CD14-positive monocyte (primary cell): ENCODE measurements at places on chromosomes 5 and 9. TPM values are rescaled to one million over a fixed set of nuclear protein-coding genes. Genes with fewer than 3 reads are reported as not detected.

OBP2B gene
- polyA plus RNA-seq = not detected

ARL14EPL gene
- polyA plus RNA-seq = 0.11 TPM in 1 of 2 replicates, not detected in the other

CCNJL gene
- polyA plus RNA-seq = 0.03 and 0.04 TPM in 2 replicates

TRIM52 gene
- 8.5 TPM for polyA plus RNA-seq

CCIN gene
- 2.0 and 2.3 TPM in 2 replicates for polyA plus RNA-seq

PCDHB11 gene
- not detected for polyA plus RNA-seq

DNA sequence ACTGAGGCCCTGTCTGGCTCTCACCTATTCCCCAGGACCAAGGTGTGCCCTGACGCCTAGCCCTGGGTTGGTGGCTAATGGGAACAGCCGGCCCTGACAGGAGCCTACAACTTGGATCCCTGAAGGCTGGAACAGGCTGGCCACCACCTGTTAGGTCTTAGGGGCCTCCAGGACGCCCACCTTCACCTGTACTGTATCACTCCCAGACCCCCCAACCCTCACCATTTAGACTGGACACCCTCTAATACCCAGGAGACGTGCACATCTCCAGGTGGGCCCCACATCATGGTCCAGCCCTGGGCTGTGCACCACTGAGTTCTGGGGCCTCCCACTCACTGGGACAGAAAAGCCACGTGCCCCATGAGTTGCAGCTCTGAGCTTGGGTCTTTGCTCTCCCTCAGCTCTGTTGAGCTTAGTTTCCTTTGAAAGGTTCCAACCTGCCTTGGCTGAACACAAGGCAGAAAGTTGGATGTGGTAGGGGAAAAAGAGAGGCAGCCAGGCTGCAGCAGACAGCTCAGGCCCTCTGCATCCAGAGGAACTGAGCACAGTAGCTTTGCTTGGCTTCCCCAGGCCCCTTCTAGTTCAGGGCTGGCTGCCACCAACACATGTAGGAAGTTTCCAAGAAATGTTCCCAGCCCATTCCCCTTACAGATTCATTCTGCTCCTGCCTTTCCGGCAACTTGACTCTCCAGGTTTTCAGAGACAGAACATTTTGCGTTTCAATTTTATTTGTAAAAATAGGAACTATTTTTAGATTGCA lies 116.8 kb upstream of the TBC1D2 start:
- no peak for DNase-seq

GRCh38 chr9:72441848-72442607 lies 77.0 kb upstream of the ZFAND5 start:
- peak; percentile 69 for DNase-seq

GRCh38 chr5:11289208-11289607 lies 528.2 kb upstream of the DAP start:
- DNase-seq = no peak

ABL1 gene
- 8.0 TPM for polyA plus RNA-seq

PTPRD gene
- polyA plus RNA-seq = not detected

EIF4E1B gene
- polyA plus RNA-seq = not detected

DNA sequence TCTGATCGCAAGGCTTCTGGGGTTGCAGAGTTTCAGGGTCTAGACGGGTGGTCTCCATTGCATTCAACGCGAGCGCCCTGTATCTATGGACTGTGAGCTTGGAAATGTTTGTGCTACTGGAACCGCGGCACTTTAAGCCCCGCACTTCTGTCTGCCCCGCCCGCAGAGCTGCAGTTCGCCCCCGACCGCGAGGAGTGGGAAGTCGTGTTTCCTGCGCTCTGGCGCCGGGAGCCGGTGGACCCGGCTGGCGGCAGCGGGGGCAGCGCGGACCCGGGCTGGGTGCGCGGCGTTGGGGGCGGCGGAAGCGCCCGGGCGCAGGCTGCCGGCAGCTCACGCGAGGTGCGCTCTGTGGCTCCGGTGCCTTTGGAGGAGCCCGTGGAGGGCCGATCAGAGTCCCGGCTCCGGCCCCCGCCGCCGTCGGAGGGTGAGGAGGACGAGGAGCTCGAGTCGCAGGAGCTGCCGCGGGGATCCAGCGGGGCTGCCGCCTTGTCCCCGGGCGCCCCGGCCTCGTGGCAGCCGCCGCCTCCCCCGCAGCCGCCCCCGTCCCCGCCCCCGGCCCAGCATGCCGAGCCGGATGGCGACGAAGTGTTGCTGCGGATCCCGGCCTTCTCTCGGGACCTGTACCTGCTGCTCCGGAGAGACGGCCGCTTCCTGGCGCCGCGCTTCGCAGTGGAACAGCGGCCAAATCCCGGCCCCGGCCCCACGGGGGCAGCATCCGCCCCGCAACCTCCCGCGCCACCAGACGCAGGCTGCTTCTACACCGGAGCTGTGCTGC lies 1.0 kb downstream of the ADAMTS19 start:
- DNase-seq = no peak

DNA sequence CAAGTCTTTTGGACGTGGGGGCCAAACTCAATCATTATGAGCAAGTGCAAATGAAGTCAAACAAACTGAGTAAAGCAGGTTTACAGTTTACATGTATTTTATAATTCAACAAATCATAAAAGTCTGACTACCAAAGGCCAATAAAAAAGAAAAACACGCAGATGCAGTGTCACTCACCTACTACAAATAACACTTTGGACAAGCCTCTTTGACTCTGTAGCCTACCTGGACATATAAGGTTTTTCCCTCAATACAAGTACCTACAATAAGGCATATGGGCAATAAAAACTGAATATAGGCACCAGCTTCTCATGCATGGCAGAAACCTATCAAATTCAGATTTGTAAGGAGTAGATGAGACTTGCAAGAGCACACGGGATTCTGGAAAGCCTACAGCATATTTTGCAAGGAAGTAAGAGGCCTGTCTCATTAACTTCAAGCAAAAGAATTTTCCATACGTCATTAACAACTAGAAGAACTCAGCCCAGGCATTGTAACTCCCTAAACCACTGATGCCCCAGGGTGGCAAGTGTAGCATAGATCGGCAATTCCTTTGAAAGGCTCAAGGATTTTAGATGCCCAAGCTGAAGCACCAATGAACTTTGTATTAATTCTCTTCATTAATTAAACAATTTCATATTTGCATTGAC lies 21.7 kb downstream of the ARL15 start:
- no peak for DNase-seq

DNA sequence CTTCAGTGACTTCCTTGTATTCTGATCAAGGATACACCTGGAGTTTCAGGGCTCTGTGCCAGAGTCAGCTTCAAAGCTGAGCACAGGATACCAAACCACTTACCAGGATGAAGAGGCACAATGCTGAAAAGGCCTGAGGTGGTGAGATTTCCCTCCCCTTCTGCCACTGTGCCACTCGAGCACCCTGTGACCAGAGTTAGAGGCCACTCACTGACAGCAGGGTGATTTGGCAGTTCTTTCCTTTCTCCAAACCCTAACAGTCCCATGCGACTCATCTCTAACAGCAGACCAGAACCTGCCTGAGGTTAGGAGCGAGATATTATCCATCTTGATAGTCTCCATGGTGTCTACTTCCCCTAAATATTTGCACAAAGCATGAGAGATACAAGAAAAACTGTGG lies 1.8 kb downstream of the PLGRKT start:
- no peak for DNase-seq

DNA sequence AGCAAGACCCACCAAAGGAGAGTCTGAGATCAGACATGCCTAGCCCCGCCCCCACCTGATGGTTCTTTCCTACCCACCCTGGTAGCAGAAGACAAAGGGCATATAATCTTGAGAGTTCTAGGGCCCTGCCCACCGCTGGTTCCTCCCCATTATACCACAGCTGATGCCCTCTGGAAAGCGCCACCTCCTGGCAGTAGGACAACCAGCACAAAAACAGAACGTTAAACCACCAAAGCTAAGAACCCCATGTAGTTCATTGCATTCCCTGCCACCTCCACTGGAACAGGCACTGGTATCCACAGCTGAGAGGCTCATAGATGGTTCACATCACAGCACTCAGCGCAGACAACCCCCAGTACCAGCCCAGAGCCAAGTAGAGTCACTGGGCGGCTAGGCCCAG lies 81.2 kb upstream of the TRPC7 start:
- DNase-seq = no peak

DNA sequence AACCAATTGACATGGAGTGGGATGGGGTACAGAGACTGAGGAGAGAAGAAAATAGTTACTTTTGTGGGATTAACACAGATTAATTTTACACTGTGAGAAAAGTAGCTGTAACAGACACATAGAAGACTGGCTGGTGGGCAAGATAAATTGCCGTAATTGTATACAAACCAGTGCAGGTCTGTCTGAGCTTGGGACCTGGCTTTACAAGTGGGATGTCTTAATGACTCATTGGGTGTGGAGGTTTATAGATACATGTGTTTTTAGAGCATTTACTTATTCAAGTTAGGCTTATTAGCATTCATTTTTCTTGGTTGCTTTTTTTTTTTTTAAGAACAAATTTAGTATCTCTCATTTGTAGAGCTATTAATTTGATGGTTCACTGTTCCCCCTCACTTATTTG lies 37.5 kb downstream of the SLC44A1 start:
- DNase-seq = no peak

FBP1 gene
- polyA plus RNA-seq = 84.4 TPM

COL23A1 gene
- polyA plus RNA-seq = 0.11 TPM

DNA sequence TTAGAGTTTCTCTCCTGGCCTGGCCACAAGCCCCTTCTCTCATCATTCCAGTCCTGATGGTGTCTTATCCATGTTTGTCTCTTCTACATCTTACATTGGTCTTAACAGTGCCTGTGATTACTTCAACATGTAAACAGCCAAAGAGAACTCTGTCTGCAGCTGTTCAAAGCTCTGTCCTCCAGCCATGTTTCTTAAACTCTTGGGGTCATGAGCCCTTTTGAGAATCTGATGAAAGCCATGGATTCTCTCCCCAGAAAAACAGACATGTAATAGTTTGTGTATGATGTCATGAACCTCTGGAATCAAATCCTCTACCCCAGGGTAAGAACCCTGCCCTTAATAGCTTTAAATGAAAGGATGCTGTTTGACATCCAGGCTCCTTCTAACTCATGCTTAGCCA lies 30.1 kb downstream of the MAMDC2 start:
- DNase-seq = no peak

ORM1 gene
- polyA plus RNA-seq = 4.2 and 4.9 TPM in 2 replicates

AFAP1L1 gene
- polyA plus RNA-seq = not detected

STKLD1 gene
- polyA plus RNA-seq = not detected

DNA sequence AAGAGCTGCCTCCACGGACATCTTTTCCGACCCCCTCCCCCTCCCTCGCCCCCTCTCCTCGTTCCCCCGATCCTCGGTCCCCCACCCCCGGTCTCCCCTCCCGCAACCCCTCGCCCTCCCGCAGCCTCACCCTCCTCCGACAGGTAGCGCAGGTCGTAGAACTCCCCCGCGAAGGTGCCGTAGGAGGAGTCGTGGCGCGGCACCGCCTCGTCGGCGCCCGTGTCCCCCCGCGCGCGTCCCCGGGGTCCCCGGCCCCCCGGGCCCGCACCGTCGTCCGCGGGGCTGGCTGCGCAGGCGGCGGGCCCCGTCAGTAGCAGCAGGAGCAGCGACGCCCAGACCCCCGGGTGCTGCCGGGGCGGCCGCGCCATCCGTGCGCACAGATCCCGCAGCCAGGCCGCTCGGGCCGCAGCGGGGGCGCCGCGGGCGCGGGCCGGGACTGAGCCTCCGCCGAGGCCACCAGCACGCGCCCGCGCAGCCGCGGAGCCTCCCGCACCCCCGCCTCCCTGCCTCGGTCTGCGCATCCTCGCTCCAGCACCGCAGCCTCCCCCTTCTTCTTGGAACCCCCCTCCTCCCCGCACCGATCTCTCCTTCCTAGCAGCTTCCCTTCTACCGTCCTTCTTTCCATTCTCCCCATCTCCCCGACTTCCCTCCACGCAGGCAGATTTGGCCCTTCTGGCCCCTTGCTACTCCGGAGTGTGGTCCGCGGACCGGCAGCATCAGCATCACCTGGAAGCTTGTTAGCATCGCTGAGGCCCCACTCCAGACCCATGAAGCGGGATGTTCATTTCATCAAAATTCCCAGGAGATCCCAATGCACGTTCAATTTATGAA lies at the start of gene FRRS1L:
Gene FRRS1L (minus strand): TSS at position 479 of the 831 bp plus-strand sequence. CDS start 111 bp downstream, at position 368.
- no peak for DNase-seq

DNA sequence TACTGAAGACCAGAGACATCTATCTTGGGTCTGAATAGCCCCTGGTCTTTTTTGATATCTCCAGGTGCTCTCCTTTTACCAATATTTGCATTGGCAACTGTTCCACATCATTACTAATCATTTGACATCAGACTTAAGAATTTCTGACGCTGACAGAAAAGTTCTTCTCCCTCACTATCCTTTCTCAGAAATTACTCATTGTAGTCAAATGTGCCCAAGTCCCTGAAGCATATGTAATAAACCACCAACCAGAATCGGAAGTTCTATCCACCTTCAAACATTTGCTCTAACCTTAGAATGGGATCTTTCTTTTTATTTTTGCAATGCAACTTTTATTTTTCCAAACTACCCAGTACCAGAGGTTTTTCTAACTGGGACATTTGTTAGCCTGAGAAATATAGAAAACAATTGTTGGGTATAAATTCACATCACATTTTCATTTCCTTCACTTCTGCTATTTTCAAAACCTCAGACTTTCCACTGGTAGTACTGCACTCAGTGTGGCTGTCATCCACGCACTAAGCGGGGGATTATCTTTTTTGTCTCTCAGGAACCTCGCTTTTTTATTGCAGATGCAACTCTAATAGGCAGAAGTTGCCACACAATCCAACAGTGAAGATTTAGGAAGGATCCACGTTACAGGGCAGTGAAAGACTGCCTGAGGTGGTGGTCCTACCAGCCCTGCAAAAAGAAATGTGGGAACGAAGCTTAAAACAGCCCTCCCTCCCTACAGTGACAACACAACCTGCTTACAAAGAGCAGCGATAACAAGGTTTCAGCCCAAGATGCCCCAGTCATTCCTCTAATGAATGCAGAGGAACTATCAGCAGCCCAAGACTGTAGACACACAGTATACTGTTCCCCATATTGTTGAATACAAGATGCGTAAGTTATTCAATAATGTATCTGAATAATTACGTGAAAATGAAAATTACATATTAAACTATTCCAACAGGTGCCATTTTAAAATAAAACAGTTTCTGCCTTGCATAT lies 201.2 kb downstream of the EBF1 start:
- no peak for DNase-seq
